Epithelial cell of proximal tubule (primary cell): ENCODE measurements at places on chromosomes 5 and 9. TPM values are rescaled to one million over a fixed set of nuclear protein-coding genes. Genes with fewer than 3 reads are reported as not detected.

Gene SLC1A3
- 1.3 and 1.7 TPM in 2 replicates for total RNA-seq

Gene SPINK4
- total RNA-seq = not detected in 2 replicates

Gene MARVELD2
- total RNA-seq = 12.6 and 13.1 TPM in 2 replicates

Gene SARDH
- 0.07 and 0.92 TPM in 2 replicates for total RNA-seq

Gene RORB
- total RNA-seq = not detected in 2 replicates

Gene ADRB2
- 2.6 and 3.3 TPM in 2 replicates for total RNA-seq

Gene ZNF484
- 3.8 and 4.0 TPM in 2 replicates for total RNA-seq

Gene C1QTNF3
- 0.36 and 2.8 TPM in 2 replicates for total RNA-seq

Gene LOX
- total RNA-seq = 6.1 and 14.9 TPM in 2 replicates

Gene TYRP1
- total RNA-seq = not detected in 2 replicates

Gene PCDHA1
- not detected in 2 replicates for total RNA-seq

Gene NR5A1
- not detected in 2 replicates for total RNA-seq

Gene ESM1
- 0.35 and 0.36 TPM in 2 replicates for total RNA-seq

Gene IFNA13
- not detected in 2 replicates for total RNA-seq

Gene GALT
- total RNA-seq = 20.3 and 24.5 TPM in 2 replicates

Gene UQCRQ
- total RNA-seq = 288 and 304 TPM in 2 replicates

Gene BDP1
- 18.2 and 20.5 TPM in 2 replicates for total RNA-seq

Gene GFPT2
- total RNA-seq = 0.29 and 2.4 TPM in 2 replicates

Gene POMT1
- 20.9 and 22.4 TPM in 2 replicates for total RNA-seq

Gene MLANA
- not detected in 2 replicates for total RNA-seq

Gene ADAMTSL1
- 2.8 and 4.6 TPM in 2 replicates for total RNA-seq

Gene PIP5K1B
- not detected in 2 replicates for total RNA-seq

Gene GMCL2
- total RNA-seq = not detected in 2 replicates

Gene TESK1
- 23.5 and 24.0 TPM in 2 replicates for total RNA-seq

Gene BOD1
- 29.8 and 45.9 TPM in 2 replicates for total RNA-seq
